Brain (organoid and tissue), 16 donors: ENCODE measurements at places on chromosomes 6 and 20. TPM values are rescaled to one million over a fixed set of nuclear protein-coding genes. Genes with fewer than 3 reads are reported as not detected.

DNA sequence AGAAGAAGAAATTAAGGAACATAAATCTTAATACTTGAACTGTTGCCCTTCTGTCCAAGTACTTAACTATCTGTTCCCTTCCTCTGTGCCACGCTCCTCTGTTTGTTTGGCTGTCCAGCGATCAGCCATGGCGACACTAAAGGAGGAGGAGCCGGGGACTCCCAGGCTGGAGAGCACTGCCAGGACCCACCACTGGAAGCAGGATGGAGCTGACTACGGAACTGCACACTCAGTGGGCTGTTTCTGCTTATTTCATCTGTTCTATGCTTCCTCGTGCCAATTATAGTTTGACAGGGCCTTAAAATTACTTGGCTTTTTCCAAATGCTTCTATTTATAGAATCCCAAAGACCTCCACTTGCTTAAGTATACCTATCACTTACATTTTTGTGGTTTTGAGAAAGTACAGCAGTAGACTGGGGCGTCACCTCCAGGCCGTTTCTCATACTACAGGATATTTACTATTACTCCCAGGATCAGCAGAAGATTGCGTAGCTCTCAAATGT, 17.1 kb downstream of the IRF4 start:
- DNase-seq = no peak

GRCh38 chr20:22607695-22608094, 23.3 kb upstream of the FOXA2 start:
- no peak for DNase-seq

GRCh38 chr20:53104884-53105283, 132.7 kb downstream of the TSHZ2 start:
- no peak for DNase-seq

DNA sequence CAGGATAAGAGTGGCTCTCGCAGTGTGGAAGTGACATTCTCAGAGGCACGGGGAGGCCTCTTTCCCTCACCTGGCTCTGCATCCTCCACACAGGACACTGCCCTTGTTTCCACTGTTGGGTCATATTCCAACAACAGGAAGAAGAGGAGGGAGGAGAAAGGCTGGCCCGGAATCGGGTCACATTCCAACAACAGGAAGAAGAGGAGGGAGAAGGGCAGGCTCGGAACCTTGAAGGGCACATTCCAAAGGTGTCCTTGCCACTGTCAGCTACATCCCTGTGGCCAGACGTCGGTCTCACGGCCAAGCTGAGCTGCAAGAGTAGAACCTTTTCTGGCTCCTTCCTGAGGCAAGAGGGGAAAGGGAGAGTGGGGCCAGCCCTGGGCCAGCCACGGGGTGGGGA, 25.4 kb downstream of the CHRNA4 start:
- DNase-seq = no peak

- DNase-seq = no peak
These were observed 21.1 kb upstream of the AIG1 start for GRCh38 chr6:143039548-143039947.

DNA sequence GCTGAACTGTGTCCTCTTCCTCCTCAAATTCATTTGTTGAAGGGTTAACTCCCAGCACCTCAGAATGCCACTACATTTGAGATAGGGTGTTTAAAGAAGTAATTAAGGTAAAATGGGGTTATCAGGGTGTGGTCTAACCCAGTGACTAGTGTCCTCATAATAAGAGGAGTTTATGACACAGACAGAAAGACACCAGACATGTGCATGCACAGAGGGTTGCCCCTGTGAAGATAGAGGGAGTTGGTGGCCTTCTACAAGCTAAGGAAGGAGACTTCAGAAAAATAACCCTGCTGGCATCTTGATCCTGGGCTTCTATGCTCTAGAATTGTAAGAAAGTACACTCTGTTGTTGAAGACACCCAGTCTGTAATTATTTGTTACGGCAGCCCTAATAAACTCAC, 24.9 kb upstream of the EDN1 start:
- DNase-seq = no peak

DNA sequence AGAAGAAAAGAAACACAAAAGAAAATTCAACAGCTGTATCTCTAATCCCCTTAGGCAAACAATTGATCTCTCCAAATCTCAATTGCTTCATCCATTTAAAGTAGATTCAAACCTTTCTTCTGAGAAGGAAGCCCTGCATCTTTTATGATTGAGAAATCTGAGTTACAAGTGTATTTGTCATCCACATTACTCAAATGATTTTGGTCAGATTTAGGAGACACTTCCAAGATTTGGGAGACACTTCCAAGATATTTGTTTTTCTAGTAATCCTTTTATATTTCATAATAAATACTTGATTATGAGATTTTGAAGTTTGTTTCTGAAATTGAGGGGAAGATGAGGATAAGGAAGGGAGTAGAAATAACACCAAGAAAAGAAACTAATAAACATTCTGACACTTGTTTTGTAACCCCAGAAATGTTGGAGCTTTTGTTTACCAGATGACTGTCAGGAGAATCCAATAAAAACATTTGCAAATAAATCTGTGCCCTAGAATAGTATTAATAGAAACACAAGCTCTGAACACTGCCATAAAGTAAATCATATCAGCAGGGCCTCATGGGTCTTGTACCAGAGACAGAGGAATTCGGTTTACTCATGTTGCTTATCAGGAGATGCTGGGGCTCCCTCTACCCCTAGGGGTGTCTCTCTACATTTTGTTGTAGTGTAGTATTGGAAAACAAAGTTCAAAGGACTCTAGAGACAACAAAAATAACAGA, 314.3 kb upstream of the NT5E start:
- no peak for DNase-seq

The TPD52L2 gene
- 99.4 TPM for polyA plus RNA-seq

The SLC35F1 gene
- polyA plus RNA-seq = 16.3 TPM

The SYTL3 gene
- 8.0 TPM for polyA plus RNA-seq

The GTSF1L gene
- not detected for polyA plus RNA-seq

The MCHR2 gene
- 0.53 TPM for polyA plus RNA-seq

The RHAG gene
- polyA plus RNA-seq = not detected
